ENCODE measurements at places on chromosomes 11 and 22. TPM values are rescaled to one million over a fixed set of nuclear protein-coding genes. Genes with fewer than 3 reads are reported as not detected.

DNA sequence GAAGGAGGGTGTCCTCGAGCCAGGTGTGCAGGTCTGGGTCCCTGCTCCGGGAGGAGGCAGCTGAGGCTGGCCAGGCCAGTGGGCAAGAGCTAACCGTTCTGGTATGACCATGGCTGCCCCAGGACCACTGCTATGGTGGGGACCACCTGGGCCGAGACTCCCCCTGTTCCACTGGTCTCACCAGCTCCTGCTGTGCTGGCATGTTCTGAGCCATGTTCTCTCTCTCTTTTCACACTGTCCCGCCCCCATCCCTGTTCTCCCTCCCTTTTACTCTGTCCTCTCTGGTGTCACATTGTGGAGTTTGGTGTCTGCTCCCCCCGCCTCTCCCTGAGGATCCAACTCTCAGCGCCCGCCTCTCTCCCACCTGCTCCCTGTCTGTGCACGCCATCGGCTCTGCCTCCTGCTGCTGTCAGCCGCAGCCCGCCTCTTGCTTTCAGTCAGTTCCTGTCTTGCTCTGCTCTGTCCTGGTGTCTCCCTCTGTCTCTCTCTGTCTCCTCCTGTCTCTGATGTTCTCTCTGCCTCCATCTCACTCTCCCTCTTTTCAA lies 66.4 kb downstream of the LRRC32 start:
- no peak for DNase-seq

DNA sequence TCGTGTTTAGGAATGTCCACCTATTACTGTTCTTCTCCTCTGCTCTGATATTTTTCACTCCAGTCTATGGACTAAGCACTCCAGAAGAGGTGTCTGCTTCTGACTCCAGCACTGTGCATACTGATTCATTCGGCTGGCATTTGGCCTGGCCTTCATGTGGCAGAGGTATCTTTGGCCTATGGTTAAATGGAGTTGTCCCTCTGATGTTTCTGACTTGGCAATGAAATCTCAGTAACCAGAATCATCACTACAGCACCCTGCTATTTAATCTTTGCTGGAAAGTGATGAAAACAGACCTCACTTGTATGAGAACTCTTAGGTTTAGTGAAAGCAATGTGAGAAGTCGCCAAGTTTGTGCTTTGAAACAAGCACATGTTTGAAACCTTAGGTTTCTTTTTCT lies 155.2 kb downstream of the MAML2 start:
- no peak for DNase-seq

DNA sequence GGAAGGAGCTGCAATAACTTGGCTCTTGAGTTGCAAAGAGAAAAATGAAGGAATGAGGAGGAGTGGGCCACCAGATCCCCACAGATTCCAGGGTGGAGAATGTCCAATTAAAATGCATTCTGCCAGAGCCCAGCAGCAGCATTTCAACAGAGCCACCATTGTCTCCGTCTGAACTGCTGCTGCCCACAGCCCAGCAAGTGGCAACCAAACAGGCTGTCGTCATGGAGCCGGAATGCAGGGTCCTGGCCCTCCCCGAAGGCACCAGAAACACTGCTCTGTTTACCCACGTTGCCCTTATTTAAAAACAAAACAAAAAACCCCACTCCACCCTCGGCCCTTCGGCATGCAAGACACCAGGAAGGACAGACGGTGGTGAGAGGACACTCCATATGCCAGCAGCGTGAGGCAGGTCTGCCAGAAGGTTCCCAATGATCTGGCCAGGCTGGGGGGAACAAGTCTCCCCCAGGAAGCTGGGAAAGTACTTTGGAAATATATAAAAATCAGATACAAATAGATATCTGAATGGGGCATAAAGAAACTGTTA lies 32.5 kb downstream of the PLEKHA7 start:
- DNase-seq: peak; percentile 45

DNA sequence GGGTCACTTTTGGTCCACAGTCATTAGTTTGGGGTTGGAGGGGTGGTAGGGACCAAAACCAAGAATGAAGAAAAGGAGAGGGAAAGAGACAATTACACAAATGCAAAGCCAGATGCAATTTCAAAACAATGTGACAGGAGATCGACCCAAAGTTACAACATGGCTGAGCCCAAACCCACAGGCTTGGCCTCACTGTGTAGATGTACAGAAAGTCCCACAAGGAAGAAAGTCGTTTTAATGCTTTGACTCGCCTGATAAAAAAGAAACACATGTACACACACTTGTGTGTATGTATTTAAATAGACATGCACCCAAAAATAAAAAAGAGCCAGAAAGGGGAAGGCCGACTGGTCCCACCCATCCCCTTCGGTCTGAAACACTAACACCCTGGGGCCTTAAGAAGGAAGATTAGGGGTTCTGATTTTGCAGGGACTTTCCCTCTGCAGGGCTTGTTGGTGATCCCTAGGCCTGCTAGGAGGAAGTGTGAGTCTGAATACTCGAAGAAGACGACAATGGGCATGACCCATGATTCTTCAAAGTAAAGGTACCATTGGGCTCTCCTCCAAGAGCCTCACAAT lies 104.1 kb downstream of the ETS1 start:
- no peak for DNase-seq

- DNase-seq: no peak
These were observed 19.8 kb upstream of the PRAME start for GRCh38 chr22:22578702-22579424.

GRCh38 chr22:21673534-21674321 lies 7.9 kb downstream of the PPIL2 start:
- no peak for DNase-seq

- no peak for DNase-seq
These were observed 14.4 kb upstream of the TBC1D10A start for GRCh38 chr22:30340911-30341685.

- no peak for DNase-seq
These were observed 81.0 kb downstream of the CCDC34 start for GRCh38 chr11:27281740-27282590.

- DNase-seq: no peak
These were observed 119.5 kb upstream of the LMO1 start for GRCh38 chr11:8383227-8383626.

- peak; percentile 97 for DNase-seq
These were observed 57.9 kb downstream of the NECTIN1 start for GRCh38 chr11:119671051-119671450.

DNA sequence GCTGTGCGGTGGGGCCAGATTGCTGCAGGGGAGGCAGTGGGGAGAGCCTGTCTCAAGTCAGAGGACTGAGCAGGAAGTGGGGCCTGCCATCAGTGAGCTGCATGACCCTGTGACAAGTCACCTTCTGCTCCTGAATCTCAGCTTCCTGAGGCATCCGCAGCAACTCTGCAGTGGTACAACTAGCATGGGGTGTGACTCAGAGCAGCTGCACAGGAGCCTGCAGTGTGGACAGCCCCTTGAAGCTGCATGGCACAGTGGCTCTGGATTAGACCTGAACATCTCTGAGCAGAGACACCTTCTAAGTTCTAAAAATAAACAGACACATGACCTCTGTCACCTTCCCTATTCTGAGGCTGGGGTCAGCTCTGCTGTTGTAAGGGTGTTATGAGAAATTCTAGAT lies 18.0 kb downstream of the FAM227A start:
- no peak for DNase-seq

- DNase-seq: no peak
These were observed 23.0 kb downstream of the USP47 start for GRCh38 chr11:11864803-11865202.

- DNase-seq: no peak
These were observed 565.1 kb upstream of the CCDC179 start for GRCh38 chr11:23425381-23425780.

DNA sequence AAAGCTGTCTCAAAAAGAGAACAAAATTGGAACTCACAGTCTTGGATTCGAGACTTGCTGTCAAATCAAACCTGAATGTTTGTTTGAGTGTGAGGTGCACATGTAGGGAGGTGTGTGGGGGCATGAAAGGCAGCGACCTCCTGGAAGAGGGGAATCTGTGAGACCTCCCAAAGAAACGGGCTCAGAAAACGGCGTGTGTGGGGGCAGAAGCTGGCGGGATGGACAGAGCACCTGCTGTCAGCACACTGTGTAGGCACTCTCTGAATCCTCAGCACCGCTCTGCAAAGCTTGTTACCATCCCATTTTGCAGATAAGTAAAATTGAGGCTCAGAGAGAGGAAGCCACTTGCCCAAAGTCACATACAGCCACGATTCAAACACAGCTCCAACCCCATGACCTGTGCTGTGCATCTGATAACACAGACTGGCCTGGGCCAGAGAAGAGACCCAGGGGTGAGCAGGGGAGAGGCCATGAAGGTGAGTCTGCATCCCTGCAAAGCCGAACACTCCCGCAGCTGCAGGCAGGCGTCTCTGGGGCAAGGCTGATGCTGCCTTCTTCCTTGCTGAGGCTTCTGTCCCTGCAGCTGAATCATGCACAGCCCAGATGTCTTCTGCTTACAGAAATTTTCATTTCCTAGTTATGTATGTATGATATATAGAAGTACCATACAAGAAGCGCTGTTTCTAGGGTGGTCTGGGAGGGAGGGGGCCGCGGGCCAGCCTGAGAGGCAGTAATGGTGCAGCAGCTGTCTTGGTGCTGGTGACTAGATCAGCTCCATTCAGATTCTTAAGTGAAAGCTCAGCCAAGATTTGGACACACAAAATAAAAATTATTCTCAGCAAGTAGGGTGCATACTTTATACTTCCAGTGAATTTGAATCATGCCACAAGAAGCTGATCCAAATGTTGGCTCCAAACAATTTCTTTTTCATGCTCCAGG lies 67.3 kb upstream of the SHISAL1 start:
- DNase-seq: no peak

GRCh38 chr11:65111744-65112545 lies at the start of gene TM7SF2:
Gene TM7SF2 (plus strand): TSS chr11:65111872. CDS start chr11:65112016, 144 bp downstream.
- peak; percentile 72 for DNase-seq

- no peak for DNase-seq
These were observed 86.8 kb downstream of the PTPRJ start for GRCh38 chr11:48066881-48067800.

DNA sequence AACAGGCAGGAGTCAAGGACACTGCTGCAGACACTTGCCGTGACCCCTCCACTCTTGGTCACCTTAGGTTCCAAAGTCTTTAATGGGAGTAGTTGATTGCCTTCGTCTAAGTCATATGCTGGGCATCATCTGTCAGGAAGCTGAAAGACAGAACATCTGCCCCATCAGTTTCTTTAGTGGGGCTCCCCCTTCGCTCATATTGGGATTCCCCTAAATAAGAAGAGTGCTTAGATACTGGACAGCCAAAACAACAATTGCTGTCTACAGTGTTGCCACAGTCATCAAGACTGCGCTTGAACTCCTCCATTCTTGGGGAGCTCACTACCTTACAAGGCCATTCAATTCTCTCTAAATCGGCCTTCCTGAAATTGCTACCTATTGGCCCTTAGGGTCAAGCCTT lies 58.5 kb downstream of the UBASH3B start:
- DNase-seq: no peak

Gene CDON
- total RNA-seq: 10.7 TPM

Gene SCGB1D2
- total RNA-seq: not detected

Gene PNPLA3
- 1.2 TPM for total RNA-seq

Gene PIWIL4
- total RNA-seq: 1.3 TPM

Gene PRAME
- total RNA-seq: not detected

Gene FGF19
- total RNA-seq: not detected

Gene ACRV1
- not detected for total RNA-seq
